CD4-positive, alpha-beta T cell treated with Interferon gamma for 1 hour (primary cell): ENCODE measurements at places on chromosomes 4 and X.

DNA sequence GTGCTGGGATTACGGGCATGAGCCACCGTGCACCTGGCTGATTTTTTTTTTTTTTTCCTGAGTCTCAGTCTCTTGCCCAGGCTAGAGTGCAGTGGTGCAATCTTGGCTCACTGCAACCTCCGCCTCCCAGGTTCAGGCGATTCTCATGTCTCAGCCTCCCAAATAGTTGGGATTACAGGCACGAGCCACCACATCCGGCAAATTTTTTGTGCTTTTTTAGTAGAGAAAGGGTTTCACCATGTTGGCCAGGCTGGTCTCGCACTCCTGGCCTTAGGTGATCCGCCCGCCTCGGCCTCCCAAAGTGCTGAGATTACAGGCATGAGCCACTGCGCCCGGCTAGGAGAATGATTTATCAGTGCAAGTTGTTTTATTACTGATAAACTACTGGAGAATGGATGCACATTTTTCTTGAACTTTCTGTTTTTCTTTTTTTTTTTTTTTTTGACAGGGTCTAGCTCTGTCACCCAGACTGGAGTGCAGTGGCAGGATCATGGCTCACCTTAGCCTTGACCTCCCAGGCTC, 39.7 kb upstream of the DHRSX start:
- DNase-seq, result no peak

GRCh38 chrX:10168226-10168625, 11.5 kb downstream of the CLCN4 start:
- DNase-seq, result no peak

GRCh38 chr4:75698162-75698962, 25.2 kb upstream of the G3BP2 start:
- peak; percentile 42 for DNase-seq

GRCh38 chr4:76957004-76957738, 7.6 kb downstream of the SEPTIN11 start:
- DNase-seq, result no peak

- DNase-seq, result no peak
Measured at GRCh38 chr4:31548021-31548420, 827.9 kb downstream of the PCDH7 start.

DNA sequence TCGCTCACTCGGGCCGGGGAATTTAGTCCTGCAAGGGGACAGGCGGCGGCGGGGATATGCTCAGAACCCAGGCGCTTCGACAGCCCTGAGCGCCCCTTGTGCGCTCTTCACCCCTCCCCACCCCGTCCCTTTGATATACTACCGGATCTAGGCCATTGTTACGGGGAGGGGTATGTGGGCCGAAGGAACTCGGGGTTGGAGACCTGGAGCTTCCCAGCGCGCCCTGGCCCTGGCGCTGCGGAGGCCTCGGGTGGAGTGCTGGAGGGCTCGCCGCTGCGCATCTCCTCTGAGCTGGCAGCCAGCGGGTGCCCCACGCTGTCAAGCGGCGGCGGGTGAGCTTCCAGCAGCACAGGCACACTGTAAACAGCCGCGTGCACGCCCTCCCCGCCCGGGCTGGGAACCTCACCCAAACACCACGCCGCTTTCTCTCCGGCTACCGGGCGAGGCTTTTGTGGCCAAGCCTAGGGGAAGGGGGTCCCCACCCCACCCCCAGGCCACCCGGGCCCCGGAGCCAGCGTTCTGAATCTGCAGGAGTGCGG, 54.5 kb upstream of the BCOR start:
- peak; percentile 43 for DNase-seq

- no peak for DNase-seq
Measured at GRCh38 chr4:105453550-105454205, 20.2 kb downstream of the PPA2 start.

DNA sequence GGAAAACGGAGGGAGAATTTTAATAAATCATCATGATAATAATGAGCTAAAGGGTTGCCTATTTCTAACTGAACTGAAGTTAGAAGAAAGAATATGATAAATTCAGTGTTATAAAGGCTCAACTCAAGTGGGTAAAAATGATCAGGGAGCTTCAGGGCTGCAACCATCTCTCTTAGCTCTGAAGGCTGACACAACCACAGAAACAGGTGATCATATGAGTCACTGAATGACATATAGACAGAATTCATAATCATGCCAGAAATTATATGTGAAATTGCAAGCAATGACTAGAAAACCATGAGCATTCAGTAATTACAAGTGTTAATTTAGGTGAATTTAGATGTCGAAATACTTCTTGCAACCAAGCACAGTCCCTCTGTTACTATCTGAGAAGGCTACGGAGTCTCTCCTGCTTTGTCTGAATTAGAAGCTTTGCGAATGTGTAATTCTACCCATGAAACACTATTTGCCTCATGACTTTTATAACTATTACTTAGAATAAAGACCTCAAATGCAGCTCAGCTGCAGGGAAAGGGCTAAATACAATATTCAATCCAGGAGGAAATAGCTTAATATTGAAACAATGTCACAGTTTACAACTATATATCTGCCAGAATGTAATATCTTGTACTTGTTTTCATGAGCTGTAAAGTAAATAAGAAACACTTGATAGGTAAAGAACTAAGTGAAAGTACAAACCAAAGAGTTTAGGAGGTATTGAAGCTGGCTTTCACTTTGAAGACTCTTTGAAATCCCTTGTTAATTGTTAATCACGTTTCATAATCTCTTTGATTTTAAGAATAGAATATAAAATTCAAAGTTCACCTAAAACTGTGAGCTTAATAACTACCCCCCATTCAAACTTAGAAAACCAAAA, 1972.6 kb downstream of the ARAP2 start:
- no peak for DNase-seq

- no peak for DNase-seq
Measured at GRCh38 chr4:155593793-155594192, 72.9 kb upstream of the GUCY1A1 start.

DNA sequence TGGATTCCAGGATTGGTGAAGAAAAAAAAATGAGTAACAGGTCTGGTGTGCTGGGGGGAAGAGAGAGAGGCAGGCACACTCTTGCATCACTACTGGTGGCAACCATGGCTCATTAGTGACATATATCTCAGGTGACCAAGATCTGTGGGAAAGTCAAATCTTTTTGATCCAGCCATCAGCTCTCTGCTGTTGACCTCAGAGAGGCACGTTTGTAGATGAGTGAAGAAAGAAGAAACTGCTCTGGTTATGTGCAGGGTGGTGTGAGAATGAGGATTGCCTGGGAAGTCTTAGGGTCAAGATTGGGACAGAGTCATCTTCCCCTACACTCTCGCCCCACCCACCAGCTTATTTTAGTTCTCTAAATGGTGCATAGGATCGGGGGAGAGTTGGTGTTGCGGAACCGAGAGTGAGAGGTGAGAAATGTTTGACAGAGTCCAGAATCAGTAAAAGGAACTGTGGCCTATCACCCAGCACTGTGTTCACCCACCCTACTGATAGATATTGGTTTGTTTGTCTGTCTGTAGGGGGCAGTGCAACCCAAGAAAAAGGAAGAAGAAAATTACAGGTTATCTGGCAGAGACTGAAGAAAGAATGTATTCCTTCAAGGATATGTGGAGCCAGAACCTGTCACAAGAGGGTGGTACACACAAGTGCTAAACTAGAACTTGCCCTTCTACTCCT, 21.9 kb downstream of the ARMCX6 start:
- no peak for DNase-seq

DNA sequence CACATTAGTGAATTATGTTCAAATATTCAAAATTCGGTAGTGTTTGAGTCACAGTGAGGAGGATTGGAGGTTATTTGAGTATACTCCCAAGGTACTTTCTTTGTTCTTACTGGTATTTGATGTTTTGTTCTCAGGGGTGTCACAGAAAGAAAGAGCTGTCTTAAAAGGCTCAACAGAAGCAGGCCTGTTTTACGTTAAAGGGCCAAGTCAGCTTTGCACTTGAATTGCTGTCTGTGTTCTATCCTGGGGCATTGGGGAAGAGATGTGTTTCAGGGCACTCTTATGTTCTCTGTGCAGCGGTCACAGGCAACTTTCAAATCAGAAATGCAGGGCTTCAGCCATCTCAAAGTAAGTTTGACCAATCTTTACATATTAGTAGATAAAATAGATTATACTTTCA, 1113.1 kb upstream of the LCORL start:
- DNase-seq, result no peak

DNA sequence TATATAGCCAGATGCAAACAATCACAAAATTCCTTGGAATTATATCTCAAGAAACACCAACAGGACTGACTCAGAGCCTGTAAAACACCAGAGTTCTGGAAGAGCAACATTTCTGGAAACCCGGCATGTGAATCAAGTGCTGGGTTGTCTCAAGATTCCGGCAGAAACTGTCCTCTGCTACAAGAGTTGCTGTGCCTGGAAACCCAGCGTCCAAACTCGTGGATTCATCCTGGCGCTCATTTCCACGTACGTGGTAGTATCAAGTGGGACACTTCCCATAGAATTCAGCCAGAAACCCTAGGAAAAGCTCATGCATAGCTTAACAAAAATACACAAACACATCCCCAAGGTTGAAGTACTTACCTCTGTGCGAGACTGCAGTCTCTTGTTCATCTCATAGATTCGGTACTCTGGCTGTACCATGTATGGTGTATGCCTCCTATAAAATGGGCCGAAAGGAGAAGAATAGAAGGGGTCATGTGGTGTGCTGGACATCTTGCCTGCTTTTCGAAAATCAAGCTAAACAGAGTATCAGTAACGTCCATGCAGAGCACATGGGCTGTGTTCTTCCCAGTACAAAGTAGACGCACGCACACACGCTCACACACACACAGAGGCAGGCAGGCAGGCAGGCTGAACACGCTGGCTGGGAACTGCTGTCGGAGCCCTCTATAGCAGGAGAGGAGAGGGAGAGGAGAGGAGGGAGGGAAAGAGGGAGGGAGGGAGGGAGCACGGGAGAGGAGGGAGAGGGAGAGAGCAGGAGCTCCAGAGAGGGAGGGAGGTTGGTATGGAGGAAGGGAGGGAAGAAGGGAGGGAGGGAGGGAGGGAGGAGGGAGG, at the start of gene LDB2:
Gene LDB2, minus strand, starts transcription at position 655 of the 837 bp plus-strand sequence.
- no peak for DNase-seq

DNA sequence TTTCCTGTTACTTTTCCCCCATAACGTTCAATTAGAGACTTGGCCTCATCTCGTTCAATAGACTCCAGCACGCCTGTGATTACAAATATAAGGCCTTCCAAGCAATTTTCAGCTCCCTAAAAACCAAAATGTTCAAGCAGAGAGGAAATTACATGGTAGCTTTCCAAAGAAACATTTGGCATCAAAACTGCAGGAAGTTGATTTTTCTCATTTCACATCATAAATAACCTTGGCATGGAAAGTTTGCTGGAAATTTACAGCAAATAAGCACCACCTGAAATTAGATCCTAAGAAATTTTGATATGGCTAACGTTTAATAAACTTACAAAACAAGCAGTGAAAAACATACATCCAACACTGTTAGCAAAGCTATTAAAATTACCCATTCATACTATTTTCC, 53.3 kb downstream of the RFC1 start:
- no peak for DNase-seq

DNA sequence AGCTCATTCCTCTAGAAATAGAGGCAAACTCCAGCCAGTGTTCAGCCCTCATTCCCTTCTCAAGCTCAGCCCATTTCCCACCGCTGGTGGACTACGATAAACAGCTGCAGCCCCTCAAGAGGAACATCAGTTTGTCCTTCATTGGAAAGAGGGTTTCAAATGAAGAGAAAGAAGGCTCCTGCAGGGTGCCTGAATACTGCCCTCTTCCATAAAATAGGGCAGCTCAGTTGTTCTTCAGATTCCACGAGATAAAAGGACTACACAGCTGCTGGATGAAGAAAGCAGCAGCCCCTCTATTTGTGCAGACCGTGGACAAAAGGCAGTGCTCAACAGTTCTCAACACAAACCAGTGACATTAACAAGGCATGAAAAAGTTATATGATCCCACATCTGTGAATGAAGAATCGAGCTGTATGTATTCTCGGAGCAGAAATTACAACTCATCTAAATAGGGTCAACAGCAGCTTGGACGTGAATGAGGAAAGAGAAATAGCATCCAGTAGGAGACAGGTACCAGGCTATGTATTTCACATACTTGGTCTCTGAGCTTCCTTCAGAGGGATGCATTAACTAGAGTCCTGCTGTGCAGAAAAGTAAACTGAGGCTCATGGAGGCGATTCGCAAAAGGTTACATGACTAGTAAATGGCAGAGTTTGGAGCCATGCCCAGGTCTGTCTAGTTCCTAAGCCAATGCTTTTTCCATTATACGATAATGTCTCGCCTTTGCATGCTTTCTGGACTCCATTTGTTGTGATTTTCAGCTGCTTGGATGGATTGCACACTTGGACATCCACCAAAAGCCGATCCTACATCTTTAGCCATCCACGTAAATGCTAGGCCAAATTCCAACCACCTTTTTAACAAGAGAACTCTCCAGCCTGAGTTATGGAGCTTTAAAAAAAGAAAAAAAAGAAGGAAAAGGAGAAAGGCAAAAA, 301.2 kb upstream of the PPARGC1A start:
- no peak for DNase-seq

DNA sequence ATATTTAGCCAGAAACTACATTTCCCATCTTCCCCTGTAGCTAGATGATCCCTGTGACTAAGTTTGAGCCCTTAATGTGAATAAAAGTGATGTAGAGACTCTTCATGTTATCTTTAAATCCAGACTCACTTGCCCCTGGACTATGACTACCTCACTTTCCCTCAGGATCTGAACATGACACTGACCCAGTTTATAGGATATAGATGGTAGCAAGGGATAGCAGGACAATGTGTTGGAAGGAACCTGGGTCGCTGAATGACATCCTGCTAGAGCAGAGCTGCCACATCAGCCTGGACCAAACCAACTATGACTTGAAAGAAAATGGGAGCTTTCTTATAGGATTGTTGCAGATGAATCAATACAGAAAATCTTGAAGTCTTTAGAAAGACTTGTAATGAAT, 138.2 kb downstream of the PACRGL start:
- no peak for DNase-seq

GRCh38 chr4:53644607-53645006, 53.3 kb upstream of the LNX1 start:
- DNase-seq, result no peak

GRCh38 chr4:146273204-146273901, 59.0 kb downstream of the REELD1 start:
- DNase-seq, result no peak

GRCh38 chrX:95791876-95792275, 892.8 kb upstream of the DIAPH2 start:
- DNase-seq, result no peak

- DNase-seq, result peak; percentile 99
Measured at GRCh38 chrX:386768-387575, at the start of gene PPP2R3B. TSS of gene PPP2R3B (minus strand) at chrX:386907. CDS start at chrX:386691, 216 bp downstream.

- DNase-seq, result no peak
Measured at GRCh38 chr4:42310358-42310757, 86.9 kb upstream of the SHISA3 start.

DNA sequence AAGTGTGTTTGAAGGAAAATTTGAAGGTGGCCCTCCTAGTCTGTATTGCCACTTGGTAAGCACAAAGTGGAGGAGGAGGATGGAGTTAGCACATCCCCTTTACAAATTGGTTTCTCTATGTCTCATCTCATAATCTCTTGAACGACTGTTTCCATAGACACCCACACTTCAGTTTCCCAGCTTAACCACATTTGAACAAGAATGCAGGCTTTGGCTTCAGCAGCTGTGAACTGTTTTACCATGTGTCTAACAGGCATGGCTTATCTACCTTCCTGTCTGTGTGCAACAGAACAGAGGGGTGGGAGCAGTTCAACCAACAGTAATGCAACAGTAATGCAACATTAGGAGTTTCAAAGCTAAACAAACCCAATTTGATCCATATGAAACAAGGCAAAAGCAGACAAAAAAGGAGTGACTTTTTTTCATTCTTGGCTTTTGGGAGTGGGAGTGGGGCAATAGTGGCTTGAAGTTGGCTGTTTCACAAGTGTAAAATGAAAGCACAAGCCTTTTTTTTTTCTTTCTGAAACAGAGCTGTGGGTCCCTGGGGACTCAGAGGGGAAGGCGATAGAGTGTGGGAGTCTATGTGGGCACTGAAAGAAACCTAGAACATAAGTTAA, 108.0 kb downstream of the ITM2A start:
- DNase-seq, result peak; percentile 50
